ENCODE measurements at places on chromosomes 1 and 21.

- DNase-seq = no peak
Measured at GRCh38 chr1:2848006-2848670, 46.6 kb upstream of the TTC34 start.

- no peak for DNase-seq
Measured at GRCh38 chr1:247385283-247385682, 30.7 kb upstream of the NLRP3 start.

- no peak for DNase-seq
Measured at GRCh38 chr1:42484382-42484781, 21.3 kb downstream of the CCDC30 start.

DNA sequence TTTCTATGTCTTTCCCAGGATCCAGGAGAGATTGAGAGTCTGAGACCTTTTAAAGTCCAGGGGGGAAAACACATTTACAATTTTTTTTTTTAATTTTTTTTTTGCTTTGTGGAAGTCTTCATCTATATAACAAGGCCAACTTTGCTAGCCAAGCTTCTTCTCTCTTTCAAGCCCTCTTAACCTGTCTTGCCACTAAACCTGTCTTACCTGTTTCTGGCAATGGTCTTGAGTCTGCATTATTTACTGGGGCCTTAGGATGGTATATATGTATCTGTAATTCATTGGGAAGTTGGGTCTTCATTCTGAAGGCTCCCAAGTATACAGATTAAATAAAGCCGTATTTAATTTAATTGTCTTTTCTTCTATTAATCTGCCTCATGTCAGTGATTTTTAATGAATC is 750.9 kb upstream of the B3GALT2 start:
- no peak for DNase-seq

DNA sequence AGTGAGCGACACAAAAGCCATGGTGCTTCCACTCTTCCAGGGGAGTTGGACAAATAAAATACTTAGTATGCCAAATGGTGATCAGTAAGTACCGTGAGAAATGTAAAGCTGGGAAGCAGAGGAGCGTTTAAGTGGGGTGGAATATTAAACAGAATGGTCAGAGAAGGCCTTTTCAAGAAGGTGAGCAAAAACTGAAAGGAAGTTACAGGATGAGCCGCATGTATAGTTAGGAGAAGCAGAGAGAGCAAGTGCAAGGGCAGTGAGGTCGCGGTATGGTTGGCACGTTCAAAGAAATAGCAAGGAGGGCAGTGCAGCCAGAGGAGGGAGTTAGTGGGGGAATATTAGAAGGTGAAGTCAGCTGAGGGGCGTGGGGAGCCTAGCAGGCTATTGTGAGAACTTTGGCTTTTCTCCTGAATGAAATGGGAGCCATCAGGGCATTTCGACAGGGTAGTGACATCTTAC is 748 bp upstream of the ATP6V0B start:
- no peak for DNase-seq

DNA sequence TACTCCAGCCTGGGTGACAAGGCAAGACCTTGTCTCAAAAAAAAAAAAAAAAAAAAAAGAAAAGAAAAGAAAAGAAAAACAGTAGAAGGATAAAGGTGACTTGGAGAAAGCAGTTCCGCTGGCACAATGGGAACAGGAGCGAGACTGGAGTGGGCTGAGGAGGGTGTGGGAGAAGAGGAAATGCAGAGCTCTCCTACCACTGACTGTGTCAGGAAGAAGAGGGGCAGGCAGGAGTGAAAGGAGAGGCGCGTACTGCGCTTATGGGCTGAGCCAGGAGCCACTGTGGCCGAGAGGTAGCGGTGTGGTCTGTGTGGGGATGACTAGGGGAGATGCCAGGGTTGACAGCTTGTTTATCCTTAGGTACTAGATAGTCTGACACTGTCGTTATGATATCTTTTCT is 6.4 kb upstream of the PROK1 start:
- DNase-seq = no peak

GRCh38 chr1:42348498-42348897 is 13.5 kb upstream of the FOXJ3 start:
- DNase-seq = no peak

- DNase-seq = no peak
Measured at GRCh38 chr21:45103971-45104520, 29.7 kb downstream of the ADARB1 start.

DNA sequence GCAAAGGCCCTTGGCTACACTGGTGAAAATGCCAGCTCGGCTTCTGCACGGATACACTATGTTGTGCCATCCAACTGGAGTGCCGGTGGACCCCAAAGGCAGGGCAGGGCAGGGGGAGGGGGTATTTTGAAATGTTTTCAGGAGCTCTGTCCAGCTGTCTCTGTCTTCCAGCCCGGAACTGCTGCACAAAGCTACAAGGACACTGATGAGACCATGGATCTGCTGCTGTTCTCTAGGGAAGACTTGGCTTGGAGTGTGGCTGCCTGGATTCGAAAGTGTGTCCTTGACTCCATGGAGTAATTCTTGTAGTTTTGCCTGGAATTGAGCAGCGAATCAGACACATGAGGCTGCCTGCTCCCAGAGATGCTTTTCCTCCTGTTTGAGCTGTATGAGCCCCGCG is 42.4 kb downstream of the TTC39A start:
- DNase-seq = no peak

GRCh38 chr1:222914861-222915632 is 100.2 kb downstream of the DISP1 start:
- no peak for DNase-seq

- no peak for DNase-seq
Measured at GRCh38 chr1:63454269-63454668, 68.8 kb downstream of the ITGB3BP start.

- no peak for DNase-seq
Measured at GRCh38 chr21:45839274-45839673, 142.3 kb upstream of the COL6A1 start.

DNA sequence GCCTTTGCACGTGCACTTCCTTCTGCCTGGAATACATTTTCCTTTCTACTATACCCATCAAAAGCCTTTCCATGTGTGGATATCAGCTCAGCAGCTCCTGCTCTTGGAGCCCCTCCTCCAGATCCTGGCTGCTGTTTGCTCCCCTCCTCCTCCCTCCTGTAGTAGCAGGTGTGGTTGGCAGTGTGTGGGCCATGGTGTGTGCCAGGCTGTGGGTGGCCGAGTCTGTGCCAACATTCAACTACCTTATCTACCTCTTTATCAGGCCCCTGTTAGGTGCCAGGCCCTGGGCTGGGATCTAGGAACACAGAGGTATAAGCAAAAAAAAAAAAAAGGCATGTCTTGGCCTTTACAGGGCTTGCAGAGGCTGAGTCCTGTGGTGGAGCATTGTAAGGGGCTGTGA is 180.6 kb upstream of the JUN start:
- DNase-seq = no peak

- no peak for DNase-seq
Measured at GRCh38 chr1:72435025-72435424, 152.7 kb upstream of the NEGR1 start.

GRCh38 chr1:155324717-155325602 is 4.3 kb downstream of the RUSC1 start:
- peak; percentile 66 for DNase-seq

DNA sequence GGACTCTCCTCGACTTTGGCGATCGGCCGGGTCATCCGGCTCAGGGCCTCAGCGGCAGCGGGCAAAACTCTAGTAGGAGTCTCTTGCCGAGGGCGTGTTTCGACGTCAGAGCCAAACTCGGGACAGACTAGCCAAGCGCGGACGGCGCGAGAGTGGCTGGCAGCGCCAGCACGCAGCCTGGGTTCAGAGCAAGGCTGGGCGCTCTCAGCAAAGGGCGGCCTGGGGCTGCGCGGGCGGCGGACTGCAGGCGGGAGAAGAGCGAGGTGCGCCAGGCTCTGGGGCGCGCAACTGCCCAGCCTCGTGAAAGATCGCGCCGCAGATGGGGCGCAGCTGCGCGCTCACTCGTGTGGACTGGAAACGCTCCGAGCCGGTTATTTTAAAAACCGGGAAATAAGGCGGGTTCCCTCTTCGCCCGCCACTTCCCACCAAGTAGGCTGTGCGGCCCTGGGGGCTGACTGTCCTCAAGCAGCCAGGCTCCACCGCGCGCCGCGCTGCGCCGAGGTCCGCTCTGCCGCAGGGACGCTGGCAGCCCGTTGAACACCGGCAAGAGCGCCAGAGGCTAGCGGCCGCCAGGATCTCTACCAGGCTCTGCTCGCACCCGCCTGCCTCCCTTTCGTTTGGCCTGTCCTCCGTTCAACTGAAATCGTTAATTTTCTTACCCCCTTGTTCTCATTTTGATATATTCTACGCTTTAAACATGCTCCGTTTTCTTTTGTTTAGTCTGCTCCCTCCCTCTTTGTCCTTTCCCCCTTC is 2.4 kb downstream of the ALX3 start:
- no peak for DNase-seq

DNA sequence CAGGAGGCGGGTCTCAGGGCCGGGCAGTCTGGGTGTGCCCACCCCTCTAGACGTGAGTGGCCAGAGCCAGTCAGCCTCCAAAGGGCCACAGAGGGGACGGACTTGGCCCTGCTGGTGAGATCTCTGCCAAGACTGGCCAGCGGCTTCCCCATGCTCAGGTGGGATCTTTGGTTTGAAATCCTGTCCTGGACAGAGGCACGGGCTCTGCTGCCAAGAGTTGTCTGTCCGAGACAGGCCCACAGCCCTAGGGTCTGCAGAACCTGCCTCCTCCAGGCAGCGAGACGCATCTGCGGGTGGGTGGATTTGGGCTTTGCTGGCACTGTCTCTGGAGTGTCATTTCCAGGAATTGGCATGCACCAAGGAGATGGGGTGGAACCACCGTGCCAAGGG is 44.3 kb upstream of the CCDC27 start:
- DNase-seq = no peak

DNA sequence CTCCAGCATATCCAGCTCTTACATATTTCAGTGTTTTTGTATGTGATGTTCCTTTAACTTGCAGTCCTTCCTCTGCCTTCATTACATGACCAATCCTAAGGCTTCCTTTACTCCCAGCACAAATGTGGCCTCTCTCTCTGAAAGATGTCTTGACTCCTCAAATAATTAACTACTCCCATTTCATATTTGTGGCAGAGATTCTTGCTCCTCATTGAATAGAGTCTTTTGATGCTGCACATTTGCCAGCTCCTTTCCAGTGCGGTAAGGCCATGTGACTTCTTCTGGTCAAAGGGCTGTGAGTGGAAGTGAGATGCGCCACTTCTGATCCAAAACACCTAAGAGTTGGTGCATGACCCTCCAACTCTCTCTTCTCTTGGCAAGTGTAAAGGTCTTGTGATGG is 19.1 kb upstream of the LAMC1 start:
- no peak for DNase-seq

GRCh38 chr1:208008534-208008933 is 97.6 kb upstream of the CD34 start:
- DNase-seq = no peak

GRCh38 chr1:109739738-109740614 is 862 bp downstream of the GSTM3 start:
- DNase-seq = peak; percentile 85

DNA sequence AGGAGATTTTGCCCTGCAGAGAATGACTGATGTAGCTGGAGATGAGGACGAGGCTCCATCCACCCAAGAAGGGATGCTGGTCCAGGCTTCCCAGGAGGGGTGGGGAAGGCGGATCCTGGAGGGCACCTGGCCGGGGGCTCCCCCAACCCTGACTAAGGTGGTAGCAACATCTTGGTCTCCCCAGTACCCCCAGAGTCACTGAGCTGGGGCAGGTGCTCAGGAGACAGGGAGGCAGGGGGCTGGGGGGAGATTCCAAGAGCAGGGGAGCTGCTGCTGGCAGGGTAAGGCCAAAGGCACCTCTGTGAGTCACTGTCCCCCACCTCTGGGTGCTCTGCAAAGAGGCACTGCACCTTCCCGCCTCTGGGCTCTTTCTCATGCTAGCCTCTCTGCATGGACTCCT is 24.0 kb downstream of the CDCA8 start:
- DNase-seq = no peak

DNA sequence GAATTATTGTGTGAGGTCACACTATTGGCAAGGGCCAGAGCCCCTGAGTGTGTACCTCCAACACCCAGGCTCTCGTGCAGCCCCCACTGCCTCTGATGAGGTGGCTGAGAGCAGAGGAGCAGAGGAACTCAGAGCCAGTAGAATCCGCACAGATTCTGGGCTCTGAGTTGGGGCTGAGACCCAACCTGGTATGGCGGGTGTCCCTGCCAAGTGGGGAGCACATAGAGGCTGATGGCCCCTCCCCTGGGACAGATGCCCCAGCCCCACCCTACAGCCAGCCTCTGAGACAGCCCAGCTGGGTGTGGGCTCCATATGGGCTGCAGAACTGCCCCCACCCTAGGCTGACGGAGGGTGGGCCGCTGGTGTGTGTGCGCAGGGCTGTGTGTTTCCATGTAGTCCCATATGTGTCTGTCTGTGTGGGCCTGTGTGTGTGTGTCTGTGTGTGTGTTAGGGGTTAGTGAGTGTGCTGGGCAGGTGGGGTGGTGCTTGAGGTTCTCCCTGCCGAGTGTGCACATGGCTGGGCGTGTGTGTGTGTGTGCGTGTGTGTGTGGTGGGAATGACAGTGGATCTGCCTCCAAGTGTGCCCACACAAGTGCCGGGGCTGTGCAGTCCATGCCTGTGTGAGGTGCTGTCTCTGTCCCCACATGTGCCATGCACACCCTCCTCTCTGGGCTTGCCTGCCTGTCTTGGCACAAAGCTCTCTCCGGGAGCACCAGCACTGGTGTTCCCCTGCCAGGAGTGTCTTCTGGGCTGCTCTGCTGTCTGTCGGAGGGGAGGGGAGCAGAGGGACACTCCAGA is 24.4 kb downstream of the FOXO6 start:
- DNase-seq = no peak

- no peak for DNase-seq
Measured at GRCh38 chr1:160103658-160104408, 5.4 kb upstream of the IGSF8 start.

- no peak for DNase-seq
Measured at GRCh38 chr1:212132025-212132424, 96.5 kb downstream of the DTL start.

- no peak for DNase-seq
Measured at GRCh38 chr1:69451196-69451595, 116.5 kb upstream of the LRRC7 start.

DNA sequence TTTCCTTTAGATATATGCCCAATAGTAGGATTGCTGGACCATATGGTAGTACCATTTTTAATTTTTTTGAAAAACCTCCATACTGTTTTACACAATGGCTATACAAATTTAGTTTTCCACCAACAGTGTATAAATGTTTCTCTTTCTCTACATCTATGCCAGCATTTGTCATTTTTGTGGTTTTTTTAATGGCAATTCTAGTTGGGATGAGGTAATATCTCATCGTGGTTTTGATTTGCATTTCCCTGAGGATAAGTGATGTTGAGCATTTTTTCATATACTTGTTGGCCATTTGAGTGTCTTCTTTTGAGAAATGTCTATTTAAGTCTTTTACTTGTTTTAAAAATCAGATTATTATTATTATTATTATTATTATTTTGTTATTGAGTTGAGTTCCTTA is 35.5 kb downstream of the PLA2G4A start:
- no peak for DNase-seq

GRCh38 chr1:70072231-70072751 is 133.1 kb downstream of the LRRC40 start:
- no peak for DNase-seq

- DNase-seq = no peak
Measured at GRCh38 chr1:22810378-22810777, 99.7 kb downstream of the EPHB2 start.

- no peak for DNase-seq
Measured at GRCh38 chr1:85463731-85464496, 1.0 kb downstream of the DDAH1 start.
